ENCODE measurements at places on chromosomes 1 and 21.

DNA sequence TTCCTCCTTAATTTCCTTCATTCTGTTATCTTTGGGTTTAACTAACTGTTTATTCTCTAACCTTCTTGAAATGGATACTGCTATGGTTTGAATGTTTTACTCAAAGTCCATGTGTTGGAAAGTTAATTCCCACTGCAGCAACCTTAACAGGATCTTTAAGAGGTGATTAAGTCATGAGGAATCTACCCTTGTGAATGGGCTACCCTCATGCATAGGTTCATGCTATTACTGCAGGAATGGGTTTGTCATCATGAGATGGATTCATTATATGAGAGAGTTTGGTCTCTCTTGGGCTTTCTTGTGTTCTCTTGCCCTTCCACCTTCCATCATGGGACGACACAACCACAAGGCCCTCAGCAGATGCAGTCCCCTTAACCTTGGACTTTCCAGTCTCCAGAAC lies 516.9 kb downstream of the ADGRL2 start:
- DNase-seq: no peak

GRCh38 chr1:204940591-204940990 lies 69.9 kb downstream of the NFASC start:
- DNase-seq: no peak

GRCh38 chr1:152014943-152015342 lies 21.3 kb upstream of the S100A10 start:
- DNase-seq: no peak

DNA sequence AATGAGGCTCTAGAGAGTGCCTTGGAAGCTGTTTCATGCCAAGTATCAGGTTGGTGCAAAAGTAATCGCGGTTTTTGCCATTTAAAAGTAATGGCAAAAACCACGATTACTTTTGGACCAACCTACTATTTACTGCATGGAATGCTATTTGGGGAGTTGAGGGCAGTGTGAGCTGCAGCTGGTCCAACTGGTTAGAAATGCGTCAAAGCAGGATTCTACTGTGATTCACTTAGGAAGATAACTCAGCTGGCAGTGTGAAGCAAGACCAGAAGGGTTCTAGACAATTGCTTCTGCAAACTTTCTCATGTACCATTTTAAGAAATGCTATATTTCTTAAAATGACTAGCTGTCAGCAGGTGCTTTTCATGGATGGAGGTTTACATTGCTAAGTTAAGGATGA lies 21.2 kb upstream of the PLA2G2C start:
- DNase-seq: no peak

DNA sequence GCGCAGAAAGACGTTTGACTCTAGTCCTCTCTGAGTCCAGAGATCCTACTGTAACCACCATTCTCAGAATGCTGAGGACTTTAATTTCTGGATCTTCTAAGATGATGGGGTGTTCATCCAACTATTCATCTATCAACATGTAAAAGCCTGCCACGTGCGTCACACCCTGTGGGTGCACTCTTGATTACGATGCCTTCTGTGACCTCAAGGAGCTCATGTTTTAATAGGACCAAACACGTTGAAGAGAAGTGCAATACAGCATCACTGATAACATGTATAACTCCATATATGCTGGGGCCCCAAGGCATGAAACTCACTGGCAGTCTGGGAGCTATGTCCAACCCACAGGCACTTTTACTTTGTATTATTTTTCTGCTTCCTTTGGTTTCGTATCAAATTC lies 19.0 kb downstream of the KIAA0040 start:
- no peak for DNase-seq

GRCh38 chr1:210074904-210075303 lies 136.9 kb downstream of the SYT14 start:
- no peak for DNase-seq

DNA sequence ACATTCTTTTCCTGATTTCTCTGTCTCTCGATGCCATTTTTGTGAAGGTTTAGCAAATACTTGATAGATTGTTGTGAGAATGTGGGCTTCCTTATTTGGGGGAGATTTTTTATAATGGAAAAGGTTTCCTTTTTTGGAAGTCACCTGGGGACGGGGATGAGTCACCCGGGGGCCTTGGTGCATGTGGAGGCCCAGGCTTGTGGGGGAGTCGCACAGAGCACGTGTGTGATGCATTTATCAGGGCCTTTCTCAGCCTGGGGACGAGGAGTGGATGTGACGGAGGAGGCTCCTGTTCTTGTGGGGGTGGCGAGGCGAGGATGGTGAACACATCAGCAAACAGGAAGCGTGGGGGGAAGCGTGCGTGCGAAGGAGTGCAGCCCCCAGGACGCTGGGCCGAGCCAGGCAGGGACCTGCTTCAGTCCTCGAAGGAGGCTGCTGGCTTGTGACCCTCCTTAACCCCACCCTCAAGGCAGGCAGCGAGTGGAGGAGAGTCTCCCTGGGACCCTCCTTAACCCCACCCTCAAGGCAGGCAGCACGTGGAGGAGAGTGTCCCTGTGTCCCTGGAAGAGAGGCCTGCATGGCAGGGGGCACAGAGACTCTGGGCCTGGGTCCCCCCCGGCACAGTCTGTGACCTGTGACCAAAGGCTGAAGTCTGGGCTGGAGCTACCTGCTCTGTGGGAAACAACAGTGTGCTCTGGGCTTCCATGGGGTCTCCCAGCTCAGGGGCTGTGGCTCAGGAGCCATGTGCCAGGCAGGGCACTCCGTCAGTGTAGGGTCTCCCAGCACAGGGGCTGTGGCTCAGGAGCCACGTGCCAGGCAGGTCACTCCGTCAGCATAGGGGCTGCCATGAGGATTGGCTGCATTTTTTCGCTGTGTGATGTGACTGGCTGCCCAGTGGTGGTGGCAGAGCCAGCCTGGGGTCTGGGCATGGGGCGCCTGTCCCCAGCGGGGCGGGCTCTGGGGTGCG lies 57.2 kb downstream of the AGPAT3 start:
- DNase-seq: no peak

- no peak for DNase-seq
Measured at GRCh38 chr21:28016571-28016970, 976.1 kb downstream of the LTN1 start.

DNA sequence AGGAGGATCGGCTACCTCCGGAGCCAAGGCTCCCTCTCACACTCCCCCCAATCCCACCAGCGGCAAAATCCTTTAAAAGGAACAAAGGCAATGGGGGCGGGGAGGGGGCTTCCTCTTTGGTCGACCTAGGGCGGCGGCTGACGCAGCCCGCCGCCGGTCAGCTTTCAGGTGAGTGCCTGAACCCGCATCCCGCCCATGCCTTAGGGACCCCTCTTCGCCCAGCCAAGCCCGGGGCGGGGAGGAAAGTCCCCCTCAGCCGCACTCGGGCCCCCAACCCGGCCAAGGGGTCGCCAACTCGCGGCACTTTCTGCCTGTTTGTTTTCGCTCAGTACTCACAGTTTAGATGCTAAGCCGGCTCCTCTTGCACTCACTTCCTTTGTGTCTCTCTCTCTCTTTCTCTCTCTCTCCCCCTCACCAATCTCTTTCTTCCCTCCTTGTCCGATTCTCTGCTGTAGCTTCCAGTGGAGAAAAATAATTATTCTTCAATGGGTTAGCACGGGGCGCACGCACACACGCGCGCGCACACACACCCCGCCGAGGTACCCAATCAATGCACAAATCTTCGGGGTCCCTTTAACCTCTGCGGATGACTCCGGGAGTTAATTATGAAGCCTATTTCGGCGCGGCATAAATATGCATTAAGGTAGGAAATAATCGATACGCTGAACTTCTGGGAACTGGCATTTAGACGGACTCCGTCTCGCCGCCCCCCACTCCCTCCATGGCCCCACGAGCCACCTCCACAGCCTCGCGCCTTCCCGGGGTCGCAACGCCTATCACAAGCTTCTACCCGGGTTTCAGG lies at the start of gene BLACAT1:
BLACAT1 (minus strand) TSS at position 465 of the 802 bp plus-strand sequence.
- DNase-seq: peak; percentile 61

GRCh38 chr21:42056996-42057689 lies 14.0 kb upstream of the UMODL1 start:
- DNase-seq: no peak

GRCh38 chr1:31742462-31743212 lies 21.5 kb downstream of the ADGRB2 start:
- no peak for DNase-seq

DNA sequence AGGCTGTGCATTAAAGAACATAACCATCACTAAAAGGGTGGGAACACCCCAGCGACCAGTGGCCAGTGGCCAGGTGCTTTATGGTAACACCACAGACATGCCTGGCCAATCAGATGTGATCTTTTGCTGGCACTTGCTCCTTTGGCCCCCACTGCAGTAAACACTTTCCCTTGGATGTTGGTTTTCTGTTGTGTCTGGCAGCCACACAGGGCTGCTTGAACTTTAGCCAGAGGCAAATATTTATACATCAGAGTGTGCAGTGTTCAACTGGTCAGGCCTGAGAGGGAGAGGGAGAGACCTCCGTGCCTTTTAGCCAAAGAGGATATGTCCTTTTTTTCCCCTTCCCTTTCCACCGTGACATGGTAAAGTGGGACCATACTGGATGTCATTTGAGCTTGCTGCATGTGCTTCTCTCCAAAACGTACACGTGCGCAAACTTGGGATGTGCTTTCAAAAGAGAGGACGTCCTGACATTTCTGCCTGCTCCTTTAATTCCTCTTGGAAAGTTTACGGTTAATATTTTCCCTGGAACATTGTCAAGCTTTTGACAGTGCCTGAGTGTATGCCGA lies 101.2 kb downstream of the NFIA start:
- peak; percentile 64 for DNase-seq

DNA sequence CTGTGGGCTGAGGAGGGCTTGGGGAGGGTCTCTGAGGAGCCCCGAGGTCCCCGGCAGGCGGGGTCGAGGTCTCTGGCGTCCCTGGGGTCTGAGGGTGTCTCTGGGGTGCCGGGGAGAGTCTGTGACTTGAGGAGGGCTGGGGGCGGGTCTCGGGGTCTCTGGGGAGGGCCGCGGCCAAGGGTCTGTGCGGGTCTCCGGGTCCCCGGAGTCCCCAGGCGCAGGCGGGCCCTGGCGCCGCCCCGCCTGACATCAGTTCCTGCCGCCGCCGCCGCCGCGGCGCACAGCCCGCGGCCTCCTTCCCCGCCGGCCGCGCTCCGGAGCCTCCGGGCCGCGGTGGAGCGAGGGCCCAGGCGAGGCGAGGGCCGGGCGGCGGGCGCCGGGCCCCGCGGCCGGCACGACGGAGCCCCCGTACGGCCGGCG lies at the start of gene PLEKHM2:
PLEKHM2 (plus strand) TSS at position 279 of the 420 bp plus-strand sequence. CDS start 239 bp downstream, outside the sequence.
- DNase-seq: no peak

- no peak for DNase-seq
Measured at GRCh38 chr1:47207803-47208373, 18.1 kb upstream of the PDZK1IP1 start.

DNA sequence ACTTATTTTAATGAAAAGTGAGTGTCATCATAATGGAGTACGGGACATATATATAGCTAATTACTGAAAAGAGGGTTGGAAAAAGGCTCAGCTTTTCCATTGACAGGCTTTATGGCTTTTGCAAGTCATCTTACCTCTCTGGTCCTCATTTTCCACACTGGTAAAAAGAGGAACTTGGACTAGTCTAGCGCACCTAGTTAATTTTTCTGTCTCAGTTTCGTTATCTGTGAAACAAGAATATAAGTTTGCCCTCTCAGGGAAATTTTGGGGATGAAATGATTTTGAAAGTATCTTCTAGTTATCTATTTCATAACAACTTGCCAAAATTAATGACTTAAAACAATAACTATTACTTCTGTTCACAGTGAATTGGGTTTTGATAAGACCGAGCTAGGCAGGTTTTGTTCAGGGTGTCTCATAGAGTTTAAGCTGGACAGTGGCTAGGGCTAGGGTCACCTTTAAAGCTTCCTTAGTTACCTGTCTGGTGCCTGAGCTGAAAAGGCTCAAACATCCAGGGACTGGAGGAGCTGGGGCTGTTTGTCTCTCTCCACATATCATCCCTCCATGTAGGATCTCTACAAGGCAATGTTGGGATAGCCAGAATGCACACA lies 91.7 kb downstream of the TYW3 start:
- no peak for DNase-seq

DNA sequence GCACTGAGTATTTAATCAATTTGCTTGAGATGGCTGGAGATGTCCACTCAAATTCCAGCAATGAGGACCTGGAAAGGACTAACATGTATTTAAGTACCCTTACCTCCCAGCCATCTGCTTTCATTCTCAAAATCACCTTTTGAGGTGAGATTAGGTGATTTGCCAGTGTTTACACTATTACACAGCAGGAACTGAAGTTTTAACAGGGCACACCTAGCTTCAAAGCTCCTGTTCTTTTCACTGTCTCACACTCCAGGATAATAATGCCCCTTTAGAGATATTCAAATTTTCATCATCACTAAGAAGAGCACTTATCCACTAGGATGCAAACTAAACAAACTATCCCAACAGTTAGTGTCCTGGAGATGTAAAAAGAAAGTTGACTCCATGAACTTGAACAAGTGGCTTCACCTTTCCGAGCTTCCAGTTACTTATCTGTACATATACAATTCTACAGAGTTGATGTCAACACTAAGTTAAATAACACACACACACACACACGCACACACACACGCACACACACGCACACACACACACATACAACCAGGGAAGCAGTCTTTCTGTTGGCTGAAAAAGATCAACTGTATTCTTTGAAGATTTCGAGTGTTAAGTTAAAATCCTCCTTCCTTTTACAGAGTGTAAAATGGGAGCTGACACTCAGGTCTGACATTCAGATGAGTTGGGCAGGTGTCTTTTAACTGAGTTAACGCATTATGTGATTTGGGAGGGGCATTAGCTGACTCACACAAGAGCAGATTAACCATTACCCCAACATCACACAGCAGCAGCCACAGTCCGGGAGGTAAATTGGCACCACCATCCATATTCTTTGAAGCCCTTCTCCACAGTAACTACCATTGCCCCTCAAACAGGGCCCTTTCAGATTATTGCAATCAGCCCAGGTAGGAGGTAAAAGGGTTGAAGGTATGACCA lies 15.5 kb upstream of the JAK1 start:
- no peak for DNase-seq

GRCh38 chr21:40680311-40680710 lies 166.6 kb downstream of the DSCAM start:
- DNase-seq: no peak

GRCh38 chr1:56566994-56567393 lies 12.4 kb downstream of the PLPP3 start:
- DNase-seq: no peak

GRCh38 chr1:29502911-29503840 lies 266.9 kb downstream of the PTPRU start:
- DNase-seq: no peak

DNA sequence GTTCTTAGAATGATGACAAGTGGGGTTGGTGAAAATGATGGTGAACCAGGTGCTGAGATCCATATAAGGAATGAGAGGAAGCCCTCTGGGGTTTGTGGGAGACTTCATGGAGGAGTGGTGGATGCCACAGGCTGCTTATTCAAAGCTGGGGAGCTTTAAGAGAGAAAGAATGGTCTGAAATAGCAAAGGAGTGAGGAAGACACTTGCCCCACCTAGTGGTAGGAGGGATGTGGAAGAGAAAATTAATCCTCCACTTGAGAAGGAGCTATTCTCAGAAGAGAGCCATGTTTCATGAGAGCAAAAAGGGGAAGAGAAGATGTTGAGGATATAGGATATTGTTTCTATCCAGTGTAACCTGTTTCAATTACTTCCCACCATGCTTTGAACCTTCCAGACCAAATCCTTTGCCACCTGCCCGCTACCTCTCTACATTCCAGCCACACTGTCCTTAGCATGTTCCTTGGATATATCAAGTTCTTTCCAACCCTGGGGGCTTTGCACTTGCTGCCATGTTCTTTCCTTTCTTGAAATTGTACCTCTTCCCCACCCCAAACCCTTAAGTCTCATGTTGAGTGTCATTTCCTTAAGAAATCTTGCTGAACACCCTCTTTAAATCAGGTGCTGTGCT lies 19.6 kb upstream of the ZNF648 start:
- peak; percentile 52 for DNase-seq

Measured in cerebellar cortex (tissue), 1 donor.